ENCODE measurements at places on chromosomes 7 and 10. TPM values are rescaled to one million over a fixed set of nuclear protein-coding genes. Genes with fewer than 3 reads are reported as not detected.

The UTF1 gene
- not detected for total RNA-seq

The FGF8 gene
- not detected for total RNA-seq

The NPFFR1 gene
- 0.04 TPM for total RNA-seq

The GIMAP1 gene
- 0.44 TPM for total RNA-seq

The TBRG4 gene
- total RNA-seq: 51.9 TPM

The ADIRF gene
- 46.1 TPM for total RNA-seq

The DGKI gene
- 0.20 TPM for total RNA-seq

The NKX1-2 gene
- 0.16 TPM for total RNA-seq

The SYT15 gene
- total RNA-seq: 1.4 TPM

The AMPH gene
- 0.16 TPM for total RNA-seq

DNA sequence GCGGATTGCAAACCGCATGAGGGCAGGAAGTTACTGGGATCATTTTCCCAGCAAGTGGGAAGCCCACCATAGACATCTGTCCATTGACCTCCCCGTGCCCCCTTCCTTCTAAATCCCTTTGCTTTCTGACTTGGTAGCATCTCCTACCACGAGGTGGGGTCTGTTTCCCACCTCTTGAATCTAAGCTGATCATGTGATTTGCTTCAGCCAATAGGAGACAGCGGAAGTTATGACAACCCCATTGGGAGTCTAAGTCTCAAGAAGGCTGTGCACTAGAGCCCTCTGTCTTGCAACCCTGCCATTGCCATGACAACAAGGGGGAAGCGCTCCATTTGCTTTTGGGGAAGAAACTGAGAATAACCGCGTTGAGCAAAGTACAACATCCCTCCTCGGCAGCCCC, 39.2 kb upstream of the CARD11 start:
- ATAC-seq: no peak

- no peak for ATAC-seq
These were observed 43.3 kb downstream of the DOCK4 start for GRCh38 chr7:112162784-112163506.

GRCh38 chr10:71981876-71982230, 17.7 kb downstream of the CHST3 start:
- no peak for ATAC-seq

GRCh38 chr10:84243759-84244158, 1.1 kb upstream of the RGR start:
- no peak for ATAC-seq

DNA sequence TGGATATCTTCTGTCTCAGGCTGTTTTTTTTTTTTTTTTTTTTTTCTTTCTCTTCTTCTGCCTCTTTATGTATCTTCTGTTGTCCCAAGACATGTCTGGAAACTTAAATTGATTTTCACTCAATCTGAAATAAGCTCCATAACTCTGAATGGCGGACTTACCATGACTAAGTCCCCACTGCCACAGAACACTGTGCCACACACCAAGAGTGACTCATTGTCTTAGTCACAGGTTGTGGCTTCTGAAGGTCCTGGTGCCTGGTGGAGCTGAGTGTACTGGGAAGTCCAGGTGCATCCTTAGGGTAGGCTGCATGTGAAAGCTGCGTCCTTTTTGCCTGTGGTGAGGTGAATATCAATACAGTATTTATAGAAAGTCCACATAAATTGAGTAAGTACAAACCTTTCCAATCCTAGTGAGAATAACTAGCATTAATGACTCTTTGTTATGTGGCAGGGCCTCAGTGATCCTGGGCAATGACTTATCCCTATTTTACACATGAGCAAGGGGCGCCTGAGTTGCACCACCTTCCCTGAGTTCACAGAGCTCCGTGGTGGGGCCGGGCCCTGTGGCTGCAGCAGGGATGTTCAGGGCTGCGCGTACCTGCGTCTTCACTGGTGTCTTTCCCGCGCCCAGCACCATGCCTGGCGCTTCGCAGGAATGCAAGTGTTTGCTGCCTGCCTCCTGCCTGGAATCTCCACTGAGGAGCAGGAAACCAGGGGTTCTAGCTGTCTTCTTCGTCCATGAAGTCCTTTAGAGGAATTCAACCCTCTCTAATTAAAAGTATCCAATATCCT, 4.3 kb downstream of the PFKP start:
- ATAC-seq: peak; percentile 50

GRCh38 chr10:114499630-114500190, 95.4 kb upstream of the AFAP1L2 start:
- peak; percentile 95 for ATAC-seq

DNA sequence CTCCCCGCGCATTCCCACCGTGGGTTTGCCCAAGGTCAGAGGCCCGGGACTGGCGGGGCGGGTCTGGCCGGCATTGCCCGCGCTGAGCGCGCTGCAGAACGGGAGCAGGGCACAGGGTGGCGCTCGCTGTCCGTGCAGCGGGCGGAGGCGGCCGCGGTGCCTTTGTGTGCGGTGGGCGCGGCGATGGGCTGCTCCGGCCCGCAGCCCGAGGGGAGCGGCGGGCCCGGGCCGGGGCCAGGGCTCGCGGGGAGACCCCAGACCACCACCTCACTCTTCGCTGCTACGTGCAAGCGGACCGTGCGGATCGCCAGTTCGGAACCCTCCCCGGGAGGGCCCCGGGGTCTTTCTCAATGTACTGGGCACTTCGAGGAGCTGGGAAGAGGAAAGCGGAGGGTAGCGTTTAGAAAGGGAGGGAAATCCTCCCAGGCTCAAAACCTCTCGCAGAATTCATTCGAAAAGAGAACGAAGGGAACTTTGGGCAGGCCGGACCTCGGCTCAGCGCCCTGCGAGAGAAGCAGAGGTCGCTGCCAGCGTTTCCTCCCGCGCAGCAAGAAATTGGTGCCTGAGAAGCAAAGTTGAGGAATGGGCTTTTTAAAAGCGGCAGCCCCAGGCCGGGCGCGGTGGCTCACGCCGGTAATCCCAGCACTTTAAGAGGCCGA, 8.5 kb downstream of the SP8 start:
- peak; percentile 74 for ATAC-seq

DNA sequence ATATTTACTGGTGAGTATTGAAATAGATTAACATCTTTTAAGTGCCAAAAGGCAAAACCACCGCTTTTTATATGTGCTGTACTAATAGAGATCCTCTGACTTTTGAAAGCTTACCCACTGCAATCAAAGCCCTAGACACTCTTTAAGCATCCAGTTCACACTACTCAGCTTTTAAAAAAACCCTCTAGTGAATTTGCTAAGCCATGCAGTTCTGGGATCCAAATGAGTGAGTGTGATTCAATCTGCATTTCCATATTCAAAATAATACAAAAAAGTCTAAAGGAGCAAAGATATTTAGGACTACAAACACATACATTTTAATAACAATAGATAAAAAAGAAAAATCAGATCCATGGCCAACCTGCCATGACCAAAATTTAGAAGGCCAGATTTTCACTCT, 288.2 kb downstream of the MAGI2 start:
- ATAC-seq: no peak
